ENCODE measurements at places on chromosomes 12 and 14. TPM values are rescaled to one million over a fixed set of nuclear protein-coding genes. Genes with fewer than 3 reads are reported as not detected.

The SERPINA10 gene
- not detected for total RNA-seq

The CLEC12A gene
- not detected for total RNA-seq

The CD69 gene
- 0.23 TPM for total RNA-seq

The ABCD2 gene
- not detected for total RNA-seq

The AGAP2 gene
- under 0.01 TPM for total RNA-seq

The RILPL2 gene
- 4.1 TPM for total RNA-seq

The SLCO1B1 gene
- not detected for total RNA-seq

The SLC25A21 gene
- total RNA-seq, result 0.74 TPM

The MGST1 gene
- total RNA-seq, result 13.6 TPM

The AQP5 gene
- total RNA-seq, result 0.47 TPM

The ACRBP gene
- 1.5 TPM for total RNA-seq

The AICDA gene
- not detected for total RNA-seq

The FUT8 gene
- 15.0 TPM for total RNA-seq

The LTBP2 gene
- 89.2 TPM for total RNA-seq

The APOF gene
- not detected for total RNA-seq

The SPSB2 gene
- 6.0 TPM for total RNA-seq

DNA sequence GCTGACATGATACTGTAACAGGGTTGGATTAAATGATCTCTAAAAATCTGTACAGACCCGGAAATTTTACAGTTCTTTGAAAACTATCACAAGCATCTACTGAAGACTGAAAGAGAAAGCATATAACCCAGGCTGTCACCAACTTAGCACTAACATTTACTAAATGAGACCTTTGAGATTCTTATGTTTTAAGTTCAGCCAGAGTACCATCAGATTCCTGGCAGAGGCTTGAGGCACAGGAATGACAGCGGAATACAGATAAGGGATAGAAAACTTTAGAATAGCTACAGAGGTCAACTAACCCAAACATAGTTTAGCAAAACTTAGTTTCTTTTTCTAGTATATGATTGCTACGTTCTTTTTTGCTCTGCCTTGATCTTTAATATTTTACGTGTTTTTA, 91.6 kb upstream of the FERMT2 start:
- DNase-seq, result peak; percentile 7

DNA sequence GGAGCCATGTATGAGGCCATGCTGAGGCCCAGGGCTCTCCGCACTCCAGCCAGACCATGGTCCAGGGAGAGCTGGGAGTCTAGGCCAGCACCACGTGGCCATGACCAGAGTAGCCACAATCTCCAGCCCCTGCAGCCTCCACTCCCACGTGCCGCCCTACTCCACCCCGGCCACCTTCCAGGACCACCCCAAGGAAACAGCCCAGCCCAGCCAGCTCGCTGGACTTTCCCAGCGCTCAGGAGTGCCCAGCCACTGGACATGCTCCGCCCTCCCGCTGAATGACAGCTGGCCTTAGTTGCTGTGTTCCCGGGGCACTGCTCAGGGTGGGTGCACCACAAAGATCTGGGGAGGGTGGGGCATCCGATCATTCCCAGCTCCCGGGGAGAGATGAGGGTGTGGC, 2.1 kb upstream of the C14orf180 start:
- no peak for DNase-seq

- peak; percentile 98 for DNase-seq
Observed at GRCh38 chr12:108854451-108855283, 2.7 kb downstream of the SSH1 start.

- DNase-seq, result no peak
Observed at GRCh38 chr14:104593710-104594136, 10.8 kb downstream of the TMEM179 start.

GRCh38 chr12:92802906-92803305, 100.1 kb downstream of the PLEKHG7 start:
- DNase-seq, result no peak

DNA sequence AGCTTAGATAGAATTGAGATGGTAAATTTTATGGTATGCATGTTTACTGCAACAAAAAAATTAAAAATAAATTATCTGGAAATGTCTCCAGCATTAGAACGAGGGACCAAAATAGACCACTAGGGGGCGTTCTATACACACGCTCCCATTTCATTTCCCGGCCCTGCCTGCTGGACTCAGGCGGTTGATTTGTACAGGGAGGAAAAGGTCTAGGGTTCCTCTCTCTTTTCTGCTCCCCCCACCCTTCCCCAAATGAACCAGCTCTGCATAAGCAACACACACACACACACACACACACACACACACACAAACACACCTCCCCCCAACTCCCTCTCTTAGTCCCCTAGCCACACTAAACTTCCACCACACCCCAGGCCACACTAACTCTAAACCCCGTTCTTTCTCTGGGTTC, 7.8 kb upstream of the DTX1 start:
- DNase-seq, result peak; percentile 79

DNA sequence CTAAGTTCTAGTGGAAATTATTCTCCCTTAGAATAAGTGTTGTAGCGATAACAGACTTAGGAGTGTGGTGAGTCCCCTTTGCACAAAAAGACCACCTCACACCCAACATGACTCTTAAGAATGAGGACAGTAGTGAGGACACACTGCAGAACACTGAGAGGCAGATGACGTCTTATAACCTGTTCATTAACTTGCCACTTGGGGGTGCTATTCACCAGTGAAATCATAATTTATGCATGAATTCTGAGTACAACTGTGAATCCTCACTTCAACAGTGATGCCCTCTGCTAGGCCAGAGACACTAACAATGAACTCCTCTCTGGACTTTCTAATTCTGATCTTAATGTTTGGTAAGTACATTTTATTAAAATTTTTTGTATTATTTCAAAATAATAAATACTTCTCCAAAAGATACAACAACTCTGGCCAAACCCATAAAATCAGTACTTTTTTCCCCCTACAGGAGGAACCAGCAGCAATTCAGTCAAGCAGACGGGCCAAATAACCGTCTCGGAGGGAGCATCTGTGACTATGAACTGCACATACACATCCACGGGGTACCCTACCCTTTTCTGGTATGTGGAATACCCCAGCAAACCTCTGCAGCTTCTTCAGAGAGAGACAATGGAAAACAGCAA, 274.7 kb downstream of the DAD1 start:
- peak; percentile 71 for DNase-seq

GRCh38 chr12:116382686-116383530, 105.4 kb upstream of the MED13L start:
- DNase-seq, result peak; percentile 89

DNA sequence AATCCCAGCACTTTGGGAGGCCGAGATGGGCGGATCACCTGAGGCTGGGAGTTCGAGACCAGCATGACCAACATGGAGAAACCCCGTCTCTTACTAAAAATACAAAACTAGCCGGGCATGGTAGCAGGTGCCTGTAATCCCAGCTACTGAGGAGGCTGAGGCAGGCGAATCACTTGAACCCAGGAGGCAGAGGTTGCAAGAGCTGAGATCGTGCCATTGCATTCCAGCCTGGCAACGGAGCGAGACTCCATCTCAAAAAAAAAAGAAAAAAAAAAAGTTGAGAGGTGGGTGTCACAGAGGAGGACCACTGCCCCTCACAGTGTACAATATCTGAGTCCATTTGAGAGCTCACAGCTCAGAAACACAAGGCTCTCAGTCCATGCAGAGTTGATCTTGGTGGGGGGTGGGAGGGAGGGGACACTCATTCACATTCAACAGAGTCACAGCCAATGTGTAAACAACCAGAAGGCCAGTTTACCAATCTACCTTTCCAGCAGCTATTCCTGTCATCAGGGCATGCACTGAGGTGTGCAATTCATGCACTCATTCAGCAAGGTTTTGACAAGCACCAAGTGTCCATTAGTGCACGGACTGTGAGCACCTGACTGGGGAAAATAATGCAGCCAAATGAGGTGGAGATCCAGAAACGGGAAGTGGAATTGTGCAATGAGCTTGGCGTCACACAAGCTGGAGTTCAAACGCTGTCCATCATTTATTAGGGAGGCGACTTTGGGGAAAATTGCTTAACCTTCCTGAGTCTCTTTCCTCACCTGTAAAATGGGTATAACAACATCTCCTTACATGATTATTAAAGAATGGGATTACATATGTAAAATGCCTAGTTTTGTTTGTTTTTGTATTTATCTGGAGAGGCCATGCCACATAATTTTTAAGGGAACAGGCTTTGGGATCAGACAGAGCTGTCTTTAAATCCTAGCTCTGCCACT, 4.4 kb upstream of the EIF5 start:
- DNase-seq, result peak; percentile 15

DNA sequence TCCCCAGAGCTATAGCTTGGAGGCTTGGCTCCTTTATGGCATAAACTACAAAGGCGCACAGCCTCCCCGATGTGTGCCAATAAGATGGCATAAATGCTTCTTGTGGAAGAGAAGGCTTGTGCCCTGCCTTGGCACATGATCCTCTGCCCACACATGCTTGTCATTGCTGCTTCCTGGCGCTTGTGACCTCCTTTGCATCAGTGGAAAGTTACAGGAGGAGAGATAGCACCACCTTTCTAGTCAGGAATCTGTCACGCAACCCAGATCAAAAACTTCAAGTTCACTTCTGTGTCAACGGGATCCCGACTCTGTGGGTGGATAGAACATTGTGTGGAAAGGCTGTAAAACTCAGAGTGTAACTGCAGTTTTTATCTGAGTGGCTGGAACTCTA, 183.8 kb upstream of the HIF1A start:
- no peak for DNase-seq

DNA sequence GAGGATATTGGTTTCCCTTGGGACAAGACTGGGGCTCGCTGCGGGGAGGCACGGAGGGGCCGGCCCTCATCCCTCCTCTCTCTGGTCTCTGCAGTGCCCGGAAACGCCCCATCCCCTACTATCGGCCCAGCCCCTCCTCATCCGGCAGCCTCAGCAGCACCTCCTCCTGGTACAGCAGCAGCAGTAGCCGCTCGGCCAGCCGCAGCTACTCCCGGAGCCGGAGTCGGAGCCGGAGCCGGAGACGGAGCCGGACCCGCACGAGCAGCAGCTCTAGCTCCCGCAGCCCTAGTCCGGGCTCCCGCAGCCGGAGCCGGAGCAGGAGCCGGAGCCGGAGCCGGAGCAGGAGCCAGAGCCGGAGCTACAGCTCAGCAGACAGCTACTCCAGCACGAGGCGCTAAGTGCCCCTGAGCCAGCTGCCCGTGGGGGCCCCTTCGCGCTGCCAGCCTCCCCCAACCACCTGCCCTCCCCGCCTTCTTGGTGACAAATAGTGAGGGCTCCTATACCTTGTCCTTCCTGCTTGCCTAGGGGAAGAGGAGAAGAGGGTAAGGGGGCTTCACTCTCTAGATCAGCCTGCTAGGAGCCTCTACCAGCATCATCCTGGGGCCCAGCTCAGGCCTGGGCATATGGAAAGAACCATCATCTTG, 22.2 kb upstream of the HSPB8 start:
- DNase-seq, result no peak

DNA sequence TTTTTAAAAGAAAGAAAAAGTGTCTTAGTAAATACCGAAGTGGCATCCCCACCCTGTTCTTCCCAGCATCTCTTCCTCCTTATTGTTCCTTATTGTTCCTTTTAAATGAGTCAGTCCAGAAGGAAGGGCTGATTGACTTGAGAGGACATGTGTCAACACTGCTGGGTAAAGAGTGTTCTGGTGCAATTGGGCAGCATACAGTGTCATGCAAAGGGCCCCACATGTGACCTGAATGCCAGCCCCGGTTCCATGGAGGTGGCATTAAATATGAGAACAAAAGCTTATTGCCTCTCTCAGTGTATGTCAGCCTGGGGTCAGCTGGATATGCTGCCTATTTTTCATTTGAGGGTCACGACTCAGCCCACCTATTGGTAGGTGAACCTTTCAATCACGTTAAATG, 58.9 kb upstream of the RIC8B start:
- no peak for DNase-seq

- no peak for DNase-seq
Observed at GRCh38 chr14:90580377-90581335, 183.8 kb downstream of the CALM1 start.

- DNase-seq, result no peak
Observed at GRCh38 chr14:68307790-68308168, 485.1 kb downstream of the ZFP36L1 start.

DNA sequence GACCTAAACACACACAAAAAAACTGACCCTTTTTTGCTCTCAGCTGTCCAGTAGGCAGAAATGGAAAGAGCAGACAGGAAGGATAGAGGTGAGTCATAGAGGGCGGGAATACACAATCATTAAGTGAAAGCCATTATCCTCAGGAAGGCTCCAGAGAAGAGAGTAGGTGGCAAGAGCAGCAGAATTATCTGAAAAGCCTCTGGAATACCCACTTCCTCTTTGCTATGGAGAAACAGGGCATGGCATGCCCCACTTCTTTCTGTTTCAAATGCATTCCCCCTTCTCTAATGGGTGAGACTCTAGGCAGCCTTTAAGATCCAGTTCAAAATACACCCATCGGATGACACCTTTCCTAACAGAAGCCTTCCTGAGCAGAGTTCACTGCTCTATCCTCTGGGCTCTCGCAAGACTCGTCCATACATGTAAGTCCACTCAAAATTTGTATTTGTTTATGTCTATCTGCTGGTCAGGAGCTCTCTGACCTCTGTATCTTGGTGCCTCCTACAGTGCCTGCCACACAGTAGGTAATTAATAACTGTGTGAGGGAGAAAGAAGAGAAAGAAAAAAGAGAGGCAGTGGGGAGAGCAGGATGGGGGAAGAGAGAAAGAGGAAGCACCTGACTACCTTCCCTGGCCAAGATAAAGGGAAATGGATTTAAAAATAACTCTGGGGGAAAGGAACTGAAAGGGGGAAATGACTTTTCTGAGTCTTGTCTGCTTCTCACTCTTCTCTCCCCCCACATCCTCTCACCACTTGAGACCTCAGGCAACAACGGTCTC, 8.5 kb downstream of the KLHL33 start:
- peak; percentile 67 for DNase-seq

DNA sequence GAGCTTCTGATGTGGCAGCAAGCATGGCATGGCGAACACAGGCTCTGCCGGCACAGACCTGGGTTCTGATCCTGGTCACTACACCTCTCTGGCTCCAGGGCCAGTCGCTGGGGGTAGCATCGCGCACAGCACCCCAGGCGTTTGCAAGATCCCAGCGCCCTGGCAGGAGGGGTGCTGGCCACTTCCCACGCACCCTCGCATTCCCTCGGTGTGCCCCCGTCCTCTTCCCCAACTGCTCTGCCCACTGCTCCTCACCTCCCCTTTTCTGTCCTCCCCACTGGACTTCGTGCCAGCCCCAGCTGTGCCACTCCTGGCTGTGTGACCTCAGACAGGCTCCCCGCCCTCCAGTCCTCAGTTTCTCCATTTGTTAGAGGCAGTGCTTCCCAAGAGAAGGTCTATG, 2.8 kb downstream of the CDK2AP1 start:
- no peak for DNase-seq

GRCh38 chr12:63929426-63929825, 84.9 kb downstream of the SRGAP1 start:
- no peak for DNase-seq

Data from dermis blood vessel endothelial cell (primary cell).